Activated CD8-positive, alpha-beta T cell treated with anti-CD3 and anti-CD28 coated beads, Interleukin-2, amount 10 ng/mL, durations not matched to agents 7 days and 5 days (primary cell): ENCODE measurements at places on chromosomes 5 and 9. TPM values are rescaled to one million over a fixed set of nuclear protein-coding genes. Genes with fewer than 3 reads are reported as not detected.

DNA sequence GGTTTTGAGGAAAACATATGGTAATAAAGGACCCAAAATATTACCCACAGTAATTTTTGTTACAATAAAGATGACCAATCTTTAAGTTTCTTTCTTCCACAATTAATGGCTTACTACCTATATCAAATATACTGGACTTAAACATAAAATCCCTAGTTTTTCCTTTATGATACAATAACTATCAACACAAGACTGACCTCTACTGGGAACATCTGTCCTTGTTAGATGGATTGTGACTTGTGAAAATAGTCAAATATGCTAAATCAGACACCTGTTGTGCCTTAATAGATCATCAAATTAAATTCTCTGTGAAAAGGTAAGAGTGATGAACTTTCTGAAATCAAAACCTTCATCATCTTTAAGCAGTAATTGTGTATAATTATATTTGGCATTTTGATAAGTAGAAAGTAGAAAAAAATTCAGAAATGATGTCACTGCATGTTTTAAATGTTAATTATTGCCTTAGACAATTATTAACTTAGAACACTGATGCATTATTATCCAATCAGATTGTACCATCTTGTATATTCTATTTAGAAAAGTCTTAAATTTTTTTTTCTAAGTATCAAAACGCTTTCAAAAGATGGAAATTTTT, 113.6 kb downstream of the DEPDC1B start:
- DNase-seq: no peak

- no peak for DNase-seq
These were observed 20.5 kb downstream of the SWI5 start for GRCh38 chr9:128296340-128297220.

The SPAG8 gene
- total RNA-seq: 1.5 TPM

DNA sequence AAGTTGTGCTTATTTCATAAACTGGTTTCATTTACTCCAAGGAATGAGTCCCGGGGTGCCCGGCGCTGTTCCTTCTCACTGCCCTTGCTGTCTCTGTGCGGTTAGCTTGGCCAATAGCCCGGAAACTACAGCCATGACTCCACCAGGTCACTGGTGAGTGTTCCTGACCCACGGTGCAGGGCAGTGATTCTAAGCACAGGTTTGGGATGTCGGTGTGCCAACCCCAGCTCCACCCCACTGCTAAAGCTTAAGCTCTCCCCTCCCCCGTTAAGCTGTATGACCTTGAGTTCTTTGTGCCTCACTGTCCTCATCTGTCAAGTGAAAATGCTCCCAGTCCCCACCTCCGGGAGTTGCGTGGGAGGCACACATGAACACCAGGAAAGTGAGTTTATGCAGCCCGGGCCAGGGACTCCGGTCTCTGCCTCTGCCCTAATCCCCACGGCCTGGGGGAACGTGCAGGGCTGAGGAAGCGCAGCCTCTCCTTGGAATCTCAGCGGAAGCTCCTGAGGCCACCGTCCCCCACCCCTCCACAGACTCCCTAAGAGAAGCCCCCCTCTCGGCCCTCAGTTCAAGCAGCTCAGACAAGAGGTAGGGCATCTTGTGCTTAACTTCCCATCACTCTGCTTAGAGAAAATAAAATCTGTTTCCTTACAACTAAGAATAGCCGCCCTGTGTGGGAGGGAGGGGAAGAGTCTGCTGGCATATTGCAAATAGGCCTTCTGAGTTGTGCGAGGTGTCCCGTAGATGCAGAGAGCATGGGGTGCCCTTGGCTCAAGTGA, 92.0 kb upstream of the RAI14 start:
- DNase-seq: no peak

DNA sequence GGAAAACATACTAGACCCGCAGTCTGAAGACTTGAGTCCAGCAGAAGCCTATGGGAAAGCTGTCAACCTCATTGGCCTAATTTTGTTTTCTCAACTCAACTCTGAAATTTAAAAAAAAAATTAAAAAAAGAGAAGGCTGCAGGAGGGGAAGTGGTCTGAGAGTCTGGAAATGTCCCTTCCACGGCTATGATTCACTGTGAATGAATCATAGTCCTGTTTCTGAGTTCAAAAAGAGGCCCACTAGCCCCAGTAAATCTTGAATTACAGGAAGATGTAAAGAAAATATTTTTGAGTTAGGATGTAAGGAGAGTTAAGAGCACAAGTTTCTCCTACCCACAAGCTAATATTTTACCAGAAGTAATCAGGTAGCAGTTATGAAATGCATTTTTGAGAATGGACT, 565.5 kb upstream of the DMAC1 start:
- DNase-seq: no peak

DNA sequence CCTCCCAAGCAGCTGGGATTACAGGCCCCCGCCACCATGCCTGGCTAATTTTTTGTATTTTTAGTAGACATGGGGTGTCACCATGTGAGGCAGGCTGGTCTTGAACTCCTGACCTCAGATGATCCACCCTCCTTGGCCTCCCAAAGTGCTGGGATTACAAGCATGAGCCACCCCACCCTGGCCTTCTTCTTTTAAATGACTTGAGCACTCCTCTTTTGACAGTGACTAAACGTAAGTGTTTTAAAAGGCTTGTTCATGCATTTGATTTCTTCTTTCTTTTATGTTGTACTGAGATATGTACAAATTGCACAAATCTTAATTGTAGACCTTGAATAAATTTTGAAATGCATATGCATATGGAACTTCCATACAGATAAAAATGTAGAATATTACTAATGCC, 337.9 kb downstream of the CETN3 start:
- DNase-seq: no peak

- no peak for DNase-seq
These were observed 19.1 kb downstream of the AUH start for GRCh38 chr9:91342575-91342974.

DNA sequence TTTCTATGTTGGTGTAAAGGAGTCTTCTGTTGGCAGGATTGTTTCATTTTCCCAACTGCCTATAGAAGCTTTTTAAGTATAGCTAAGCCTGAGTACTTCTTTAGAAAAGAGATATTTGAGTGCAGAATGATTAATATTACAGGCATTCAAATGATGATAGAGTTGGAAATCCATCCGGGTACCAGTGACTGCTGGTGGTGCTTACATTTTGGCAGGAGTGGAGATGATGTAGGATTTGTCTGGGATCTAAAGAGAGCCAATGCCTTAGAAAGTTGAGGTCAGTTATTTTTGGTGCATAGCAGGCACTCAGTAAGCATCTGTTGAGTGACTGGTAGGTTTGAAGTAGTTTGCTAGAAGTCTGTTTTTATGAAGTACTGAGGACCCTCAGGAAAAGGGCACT, 433.5 kb downstream of the DMAC1 start:
- DNase-seq: no peak

GRCh38 chr9:11966786-11967185, 726.4 kb upstream of the TYRP1 start:
- no peak for DNase-seq
